NCI-H82 (cell line): ENCODE measurements at places on chromosomes 7 and 10.

DNA sequence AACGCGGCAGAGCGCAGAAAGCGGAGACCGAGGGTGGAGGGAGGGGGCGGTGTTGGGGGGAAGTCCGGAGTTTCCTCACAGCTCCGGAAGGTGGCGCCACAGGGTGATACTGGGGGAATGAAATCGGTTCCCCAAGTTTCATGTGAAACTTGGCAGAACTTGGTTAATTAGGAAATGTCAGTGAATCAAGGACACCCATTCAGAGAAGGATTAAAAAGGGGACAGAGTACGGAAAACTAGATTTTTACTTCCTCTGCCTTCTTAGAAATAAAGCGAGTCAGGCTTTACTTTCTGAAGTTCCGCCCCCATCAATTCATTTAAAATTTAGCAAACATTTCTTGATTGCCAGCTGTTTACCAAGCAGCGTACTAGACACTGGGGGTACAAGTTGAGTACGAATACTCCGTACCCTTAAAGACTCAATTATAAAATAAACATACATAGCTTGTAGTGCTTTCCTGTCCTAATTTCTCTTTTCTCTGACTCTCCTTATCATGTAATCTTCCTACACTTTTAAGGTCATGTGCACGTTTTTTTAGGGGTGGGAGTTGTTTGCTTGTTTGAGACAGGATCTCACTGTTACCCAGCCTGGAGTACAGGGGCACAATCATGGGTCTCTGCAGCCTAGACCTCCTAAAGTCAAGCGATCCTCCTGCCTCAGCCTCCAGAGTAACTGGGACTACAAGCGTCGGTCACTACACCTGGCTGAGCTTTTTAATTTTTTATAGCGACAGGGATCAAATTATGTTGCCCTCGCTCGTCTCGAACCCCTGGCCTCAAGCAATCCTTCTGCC, 644 bp upstream of the ABI1 start:
- DNase-seq, result no peak

GRCh38 chr7:4882169-4883032, 1.1 kb downstream of the RADIL start:
- DNase-seq, result peak; percentile 55

GRCh38 chr7:101792051-101792681, 25.3 kb upstream of the CUX1 start:
- DNase-seq, result no peak

DNA sequence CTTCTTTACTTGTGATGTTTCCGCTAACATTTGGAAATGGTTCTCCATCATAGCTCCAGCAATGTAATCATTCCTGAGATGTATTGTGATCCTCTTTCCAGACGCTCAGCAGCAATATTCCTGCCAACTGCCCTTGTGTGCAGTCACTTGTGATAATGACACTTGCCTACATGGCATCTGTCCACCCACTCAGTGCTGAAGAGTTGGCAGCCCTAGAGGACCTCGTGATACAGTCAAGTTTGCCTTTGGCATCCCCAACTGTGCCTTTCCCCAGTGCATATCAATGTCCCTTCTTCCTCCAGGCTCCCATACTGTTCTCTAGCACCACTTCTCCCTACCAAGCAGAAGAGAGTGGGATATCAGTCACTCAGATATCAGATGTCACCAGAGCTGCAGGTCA, 64.9 kb downstream of the MYOF start:
- no peak for DNase-seq

GRCh38 chr10:92914478-92915325, 66.4 kb downstream of the EXOC6 start:
- peak; percentile 83 for DNase-seq
